ENCODE measurements at places on chromosomes 1 and 21.
A peak's percentile ranks its signal among the peaks of the same experiment; 100 is the strongest.

- no peak for DNase-seq
Measured at GRCh38 chr1:219210067-219210466, 36.4 kb downstream of the LYPLAL1 start.

- no peak for DNase-seq
Measured at GRCh38 chr1:224922404-224923164, 6.9 kb upstream of the DNAH14 start.

DNA sequence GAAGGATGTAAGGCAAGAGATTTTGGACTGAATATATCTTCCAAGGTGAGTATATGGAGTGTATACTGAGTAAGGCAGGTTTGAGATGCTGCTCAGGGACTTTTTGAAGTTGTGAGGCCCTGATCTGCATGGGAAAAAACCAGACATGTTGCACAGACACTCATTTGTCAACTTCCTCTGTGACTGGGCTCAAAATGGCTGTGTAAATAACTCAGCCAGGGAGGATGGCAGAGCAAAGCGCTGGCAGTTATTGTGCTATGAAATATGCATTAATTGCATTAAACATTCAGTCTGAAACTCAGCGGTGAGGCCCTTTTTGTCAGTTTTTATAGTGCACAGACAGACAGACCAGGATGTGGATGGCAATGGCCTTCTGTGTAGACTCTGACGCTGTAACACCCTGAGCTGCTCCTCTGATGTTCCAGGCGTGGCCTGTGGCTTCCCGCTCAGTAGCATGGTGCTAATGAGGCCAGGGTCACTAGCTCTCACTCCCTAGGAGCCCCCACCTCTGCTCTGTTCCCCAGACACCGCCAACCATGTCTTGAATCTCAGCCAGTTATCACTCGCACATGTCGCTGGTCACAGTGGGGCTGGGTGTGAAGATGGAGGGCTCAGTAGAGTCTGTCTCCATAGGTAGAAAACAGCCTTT lies 307.0 kb upstream of the PROX1 start:
- no peak for DNase-seq

DNA sequence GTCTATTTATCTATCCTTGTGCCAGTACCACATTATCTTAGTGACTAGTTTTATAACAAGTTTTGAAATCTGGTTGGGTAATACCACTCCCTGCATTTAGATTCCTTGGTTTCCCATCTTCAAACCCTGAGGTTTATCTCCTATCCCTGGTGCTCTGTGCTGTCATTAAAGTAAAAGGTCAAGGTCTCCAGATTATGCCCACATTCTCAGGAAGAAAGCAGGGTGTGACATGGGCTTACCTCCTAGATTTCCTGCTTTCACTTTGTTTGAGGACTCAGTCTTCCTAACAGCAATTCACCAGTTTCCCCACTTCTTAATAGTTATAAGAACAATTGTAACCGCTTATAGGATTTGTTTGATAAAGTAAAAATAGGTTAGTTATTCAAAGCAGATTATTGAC lies 86.0 kb downstream of the CACHD1 start:
- DNase-seq: no peak

GRCh38 chr1:209389258-209389657 lies 194.3 kb upstream of the CAMK1G start:
- DNase-seq: no peak

DNA sequence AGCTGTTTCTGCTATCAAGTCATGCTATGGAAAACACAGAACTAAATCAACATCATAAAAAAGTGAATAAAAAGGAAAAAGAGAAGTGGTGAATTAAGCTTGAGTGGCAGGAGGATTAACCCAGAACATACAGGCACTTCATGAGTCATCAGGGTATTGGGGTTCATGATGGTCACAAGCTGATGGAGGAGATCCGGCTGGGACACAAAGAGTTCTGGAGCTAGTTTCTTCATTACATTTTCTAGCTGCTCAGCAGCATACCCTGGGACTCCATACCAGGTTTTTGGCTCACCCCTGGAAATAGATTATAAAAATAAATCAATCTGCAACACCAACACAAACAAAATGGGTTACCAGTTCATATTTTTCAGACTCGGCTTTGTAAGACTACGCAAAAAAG lies 42.5 kb upstream of the SYT2 start:
- DNase-seq: no peak

DNA sequence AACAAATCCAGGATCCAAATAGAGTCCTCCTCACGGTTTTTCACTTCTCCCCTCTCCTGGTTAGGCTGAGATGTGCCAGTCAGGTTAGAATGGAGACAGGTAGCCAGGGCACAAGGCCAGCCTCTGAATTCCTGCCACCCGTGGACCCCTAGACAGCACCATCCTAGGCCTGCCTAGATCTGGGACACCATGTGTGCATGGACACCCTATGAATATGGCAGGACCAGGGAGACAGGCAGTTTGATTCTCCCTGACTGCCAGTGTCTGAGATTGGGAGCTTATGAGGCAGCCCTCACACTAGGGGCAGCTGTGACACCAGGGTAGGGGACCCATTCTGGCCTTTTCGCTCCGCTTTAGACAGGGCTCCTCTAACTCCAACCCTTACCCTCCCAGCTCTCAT lies 7.5 kb downstream of the AVPR1B start:
- DNase-seq: no peak

- DNase-seq: no peak
Measured at GRCh38 chr1:30806381-30807317, 49.1 kb upstream of the LAPTM5 start.

DNA sequence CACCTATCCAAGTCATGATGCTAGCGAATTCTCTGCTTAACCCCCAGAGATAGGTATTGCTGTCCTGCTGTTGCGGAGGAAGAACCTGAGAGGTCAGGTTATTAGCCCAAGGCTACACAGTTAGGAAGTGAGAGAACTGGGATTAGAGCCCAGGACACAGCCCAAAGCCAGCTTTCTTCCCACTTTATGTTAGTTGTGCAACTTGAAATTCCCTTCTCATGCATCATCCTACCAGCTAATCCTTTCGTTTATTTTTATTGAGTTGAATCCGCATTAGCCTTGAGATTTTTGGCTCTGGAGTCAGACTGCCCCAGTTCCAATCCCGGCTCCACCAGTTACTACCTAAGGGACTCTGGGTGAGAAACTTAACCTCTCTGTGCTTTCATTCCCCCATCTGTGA lies 65.4 kb downstream of the PLEKHA6 start:
- no peak for DNase-seq

DNA sequence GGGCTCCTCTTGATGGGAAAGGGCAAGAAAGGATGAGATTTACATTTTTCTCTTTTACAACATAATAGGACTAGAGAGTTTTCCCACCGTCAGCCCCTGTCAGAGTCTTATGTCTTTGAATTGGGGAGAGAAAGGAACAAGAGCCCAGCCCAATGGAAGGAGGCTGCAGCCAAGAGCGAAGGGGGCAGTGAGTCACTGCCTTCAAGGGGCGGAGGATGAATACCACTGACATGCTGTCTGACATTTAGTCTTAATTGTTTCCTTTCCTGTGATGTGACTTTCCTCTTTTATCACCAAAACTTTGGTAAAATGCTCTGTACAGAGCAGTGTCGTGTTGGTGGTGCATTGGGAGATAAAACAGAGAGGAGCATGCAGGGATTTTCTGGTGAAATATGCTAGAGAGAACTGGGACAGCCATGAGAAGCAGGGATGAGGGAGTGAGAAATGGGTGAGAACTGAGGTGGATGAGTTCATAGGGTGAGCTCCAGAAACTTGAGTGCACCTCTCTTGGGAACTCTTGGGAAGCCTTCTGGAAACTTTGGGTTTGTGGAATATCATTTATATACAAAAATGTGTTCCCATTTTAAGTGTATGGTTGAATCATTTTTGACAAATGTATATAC lies 179.9 kb upstream of the FGGY start:
- DNase-seq: no peak

DNA sequence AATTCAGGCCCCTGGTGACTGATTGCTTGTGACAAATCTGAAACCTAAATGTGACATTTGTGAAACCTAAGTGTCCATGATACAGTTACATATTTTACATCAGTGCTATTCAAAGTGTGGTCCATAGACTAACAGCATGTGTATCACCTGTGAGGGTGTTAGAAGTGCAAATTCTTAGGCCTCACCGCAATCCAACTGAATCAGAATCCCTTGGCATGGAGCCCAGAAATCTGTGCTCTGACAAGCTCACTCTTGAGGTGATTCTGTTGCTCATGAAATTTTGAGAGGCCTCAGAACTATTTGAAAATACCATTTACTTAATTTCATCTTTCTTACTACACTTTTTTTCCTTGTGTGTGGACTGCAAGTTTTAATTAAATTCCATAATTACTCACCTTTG lies 587.9 kb downstream of the ADGRL2 start:
- no peak for DNase-seq

- DNase-seq: no peak
Measured at GRCh38 chr1:55156093-55156492, 59.1 kb downstream of the USP24 start.

DNA sequence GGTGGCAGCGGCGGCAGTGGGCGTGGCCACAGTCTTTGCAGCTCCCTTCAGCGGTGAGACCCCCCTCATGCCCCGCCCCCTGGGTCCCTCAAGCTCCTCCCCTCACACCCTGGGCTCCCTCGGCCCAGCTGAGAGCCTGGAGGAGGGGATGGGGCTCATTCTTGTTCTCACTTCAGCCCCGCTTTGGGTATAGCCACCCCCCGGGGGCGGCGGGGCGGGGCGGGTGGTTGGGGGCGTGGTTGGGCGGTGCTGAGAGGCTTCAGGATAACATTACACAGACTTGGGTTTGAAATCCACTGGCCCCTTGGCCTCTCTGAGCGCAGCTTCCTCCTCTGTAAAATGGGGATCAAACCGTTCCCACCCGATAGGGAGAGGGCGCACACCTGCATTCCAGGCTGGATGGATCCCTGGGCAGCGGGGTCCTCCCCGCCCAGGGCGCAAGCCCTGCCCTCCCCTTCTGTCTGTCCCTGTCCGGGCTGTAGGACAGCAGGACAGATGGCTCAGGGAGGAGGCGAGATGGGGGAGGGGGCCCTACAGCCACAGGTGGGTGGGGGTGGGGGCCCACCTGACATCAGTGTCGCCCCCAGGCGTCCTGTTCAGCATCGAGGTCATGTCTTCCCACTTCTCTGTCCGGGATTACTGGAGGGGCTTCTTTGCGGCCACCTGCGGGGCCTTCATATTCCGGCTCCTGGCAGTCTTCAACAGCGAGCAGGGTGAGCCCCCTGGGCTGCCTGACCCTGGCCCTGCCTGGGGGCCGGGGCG lies 5.1 kb downstream of the CLCNKA start:
- no peak for DNase-seq

DNA sequence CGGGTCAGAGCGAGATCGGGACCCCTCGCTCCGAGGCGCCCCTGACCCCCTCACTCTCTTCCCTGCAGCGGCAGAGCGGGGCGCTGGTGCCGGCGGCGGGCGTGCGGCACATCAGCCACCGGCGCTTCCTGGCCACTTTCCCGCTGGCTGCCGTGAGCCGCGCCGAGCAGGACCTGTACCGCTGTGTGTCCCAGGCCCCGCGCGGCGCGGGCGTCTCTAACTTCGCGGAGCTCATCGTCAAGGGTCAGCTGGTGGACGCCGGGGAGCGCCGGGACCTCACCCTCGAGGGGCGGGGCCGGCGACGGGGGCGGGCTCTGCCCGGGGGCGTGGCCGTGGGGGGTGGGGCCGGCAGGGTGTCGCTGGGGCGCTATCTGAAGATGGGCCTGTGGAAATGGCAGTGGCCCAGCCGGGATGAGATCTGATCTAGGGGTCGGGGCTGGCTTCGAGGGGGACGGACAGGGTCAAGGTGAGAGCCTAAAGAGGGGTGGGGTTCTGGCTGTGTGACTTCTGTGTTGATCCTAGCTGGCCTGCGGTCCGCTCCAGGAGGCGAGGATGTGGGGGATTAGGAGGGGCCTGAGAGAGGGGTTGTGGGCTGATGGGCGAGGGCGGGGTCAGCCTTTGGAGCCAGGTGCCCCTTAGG lies 23.6 kb downstream of the PTPRU start:
- DNase-seq: peak; percentile 84

- DNase-seq: peak; percentile 20
Measured at GRCh38 chr21:45286671-45287437, 841 bp downstream of the POFUT2 start.

GRCh38 chr1:46757247-46757955 lies 38.5 kb upstream of the EFCAB14 start:
- DNase-seq: no peak

DNA sequence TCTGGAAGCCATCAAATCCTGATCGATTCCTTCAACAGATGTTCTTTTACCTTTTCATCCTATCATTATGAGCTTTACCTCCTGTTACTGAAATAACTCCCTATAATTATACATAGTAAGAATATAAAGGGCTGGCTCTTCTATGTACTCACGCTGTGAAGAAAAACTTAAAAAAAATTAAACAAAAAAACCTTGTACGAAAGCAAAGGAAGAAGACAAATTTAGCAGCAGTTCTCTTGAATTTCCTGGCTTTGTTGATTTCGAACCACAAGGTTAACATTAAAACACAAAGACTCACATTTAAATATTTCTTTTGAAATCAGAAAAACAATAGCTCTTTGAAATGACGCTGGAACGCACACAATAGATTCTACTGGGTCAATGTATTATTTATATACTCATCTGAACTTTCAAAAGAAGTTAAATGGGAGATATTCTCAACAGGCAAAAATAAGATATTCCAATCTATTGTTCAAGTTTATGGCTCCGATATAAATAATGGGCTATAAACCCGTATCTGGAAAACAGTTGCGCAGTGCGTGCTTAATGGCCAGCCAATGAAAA lies 13.6 kb upstream of the SPEN start:
- DNase-seq: no peak

DNA sequence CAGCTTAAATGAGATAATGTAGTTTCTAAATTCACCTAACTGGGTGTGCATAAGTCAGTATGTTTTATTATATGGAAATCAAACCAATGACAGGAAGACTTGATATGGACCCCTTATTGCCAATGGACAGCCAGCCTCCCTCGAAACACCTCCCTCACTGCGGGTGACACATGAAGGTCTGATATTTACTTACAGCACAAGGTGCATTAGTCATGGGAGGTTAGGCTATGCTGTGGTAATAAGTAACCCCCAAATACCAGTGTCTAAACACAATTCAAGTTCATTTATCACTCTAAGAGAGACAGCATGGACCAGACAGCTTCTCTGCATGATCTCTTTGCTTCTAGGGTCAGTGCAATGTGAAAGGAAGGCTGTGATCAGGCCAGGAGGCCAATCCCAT lies 126.0 kb upstream of the KCNJ6 start:
- DNase-seq: no peak

- DNase-seq: no peak
Measured at GRCh38 chr1:247408100-247408499, 7.9 kb upstream of the NLRP3 start.

DNA sequence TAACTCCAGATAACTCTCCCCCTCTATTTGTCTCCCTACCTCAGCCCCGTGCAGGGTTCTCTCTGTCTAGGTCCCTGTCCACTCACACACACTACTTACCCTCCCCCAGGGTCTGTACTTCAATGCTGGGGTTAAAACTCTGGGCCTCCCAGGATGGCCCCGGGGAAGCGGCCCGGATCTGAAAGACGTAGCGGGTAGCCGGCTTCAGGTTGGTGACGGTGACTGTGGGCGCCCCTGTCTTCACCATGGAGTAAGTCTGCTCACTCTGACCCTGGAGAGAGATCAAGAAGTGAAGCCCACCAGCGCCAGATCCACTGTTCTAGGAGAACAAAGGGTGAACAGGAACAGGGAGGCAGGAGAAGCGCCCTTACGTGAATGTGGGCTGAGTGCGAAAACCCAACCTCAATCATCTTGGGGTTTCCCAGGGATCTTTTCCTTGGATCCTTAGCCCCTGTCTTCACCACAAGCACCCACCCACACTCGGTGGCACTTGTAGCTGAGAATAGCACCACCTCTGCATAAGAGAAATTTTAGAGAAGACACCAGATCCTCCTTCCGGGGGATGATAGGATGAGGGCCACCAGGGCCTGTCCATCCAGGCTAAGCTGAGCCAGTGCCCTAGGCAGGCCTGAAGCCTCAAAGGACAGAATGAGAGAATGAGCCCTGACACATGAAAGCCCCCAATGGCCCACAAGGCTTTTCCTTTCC lies 33.5 kb downstream of the EPHA10 start:
- DNase-seq: peak; percentile 77
